ENCODE measurements at places on chromosomes 1 and 21. TPM values are rescaled to one million over a fixed set of nuclear protein-coding genes. Genes with fewer than 3 reads are reported as not detected.

The PTGER3 gene
- total RNA-seq, result 1.4 TPM

The FAM72A gene
- total RNA-seq, result 3.3 TPM

GRCh38 chr1:213585402-213585801 is 402.4 kb upstream of the PROX1 start:
- H3K4me1 ChIP-seq, result no peaks in the 10 kb centered on the region
- no peak overlapping the region for H3K4me3 ChIP-seq
- no peak for DNase-seq
- no peak overlapping the region for H3K27ac ChIP-seq
- H3K36me3 ChIP-seq, result no peaks in the 10 kb centered on the region

DNA sequence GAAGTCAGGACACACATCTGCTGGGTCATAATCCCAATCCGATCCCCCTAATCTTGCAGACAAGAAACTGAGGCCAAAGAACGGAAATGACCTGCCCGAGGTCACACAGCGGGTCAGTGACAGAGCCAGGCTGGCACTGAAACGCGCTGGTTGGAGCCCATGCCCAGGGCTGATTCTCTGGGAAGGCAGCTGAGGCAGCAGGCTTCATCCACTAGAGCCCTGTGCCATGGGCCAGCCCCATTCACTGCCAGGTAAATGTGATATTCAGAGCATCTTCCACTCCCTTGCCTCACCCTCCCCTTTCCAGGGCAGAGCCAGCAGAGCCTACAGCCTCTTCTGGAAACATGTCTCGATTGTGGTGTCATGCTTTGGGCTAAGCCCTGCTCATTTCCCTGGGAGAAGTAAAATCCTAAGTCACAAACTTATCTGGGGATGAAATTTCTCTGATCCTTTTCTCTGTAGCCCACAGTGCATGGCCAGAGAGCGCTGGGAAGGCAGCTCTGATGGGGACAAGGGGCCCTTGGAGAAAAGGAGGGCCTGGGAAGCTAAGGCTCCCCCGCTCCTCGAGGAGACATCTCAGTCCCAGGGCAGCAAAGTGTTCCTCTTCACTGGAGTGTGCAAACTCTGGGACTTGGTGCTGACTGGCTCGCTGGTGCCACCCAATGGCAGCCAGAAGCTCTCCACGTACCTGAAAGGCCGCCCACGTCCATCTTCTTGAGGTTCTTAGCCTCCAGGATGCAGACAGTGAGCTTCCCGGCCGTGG is 110.4 kb downstream of the SYT2 start:
- no peak overlapping the region for H3K4me3 ChIP-seq
- H3K27ac ChIP-seq, result no peak overlapping the region
- H3K4me1 ChIP-seq, result peaks cover 5% of the 10 kb centered on the region
- H3K36me3 ChIP-seq, result peaks cover 30% of the 10 kb centered on the region

DNA sequence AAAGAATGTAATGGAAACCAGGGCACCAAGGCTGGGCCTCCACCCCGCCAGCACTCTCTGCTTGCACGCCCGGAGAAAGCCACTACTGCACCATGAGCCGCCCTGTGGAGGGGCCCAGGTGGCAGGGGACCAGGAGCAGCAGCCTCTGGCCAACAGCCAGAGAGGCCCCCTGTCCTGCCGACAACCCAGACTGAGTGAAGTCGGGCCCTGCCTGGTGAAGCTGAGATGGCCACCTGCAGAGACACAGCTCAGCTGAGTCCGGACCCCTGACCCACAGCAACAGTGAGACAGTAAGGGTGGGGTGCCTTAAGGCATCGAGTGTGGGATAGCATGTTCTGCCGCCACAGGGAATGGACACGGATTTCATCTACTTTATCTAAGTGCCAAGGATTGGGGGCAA is 28.9 kb downstream of the WDR4 start:
- H3K36me3 ChIP-seq, result peaks cover 83% of the 10 kb centered on the region
- H3K4me3 ChIP-seq, result no peak overlapping the region
- H3K27me3 ChIP-seq, result no peaks in the 10 kb centered on the region
- DNase-seq, result no peak
- H3K4me1 ChIP-seq, result peaks cover 2% of the 10 kb centered on the region
- no peak overlapping the region for H3K27ac ChIP-seq

The PDE4DIP gene
- total RNA-seq, result 618 TPM

DNA sequence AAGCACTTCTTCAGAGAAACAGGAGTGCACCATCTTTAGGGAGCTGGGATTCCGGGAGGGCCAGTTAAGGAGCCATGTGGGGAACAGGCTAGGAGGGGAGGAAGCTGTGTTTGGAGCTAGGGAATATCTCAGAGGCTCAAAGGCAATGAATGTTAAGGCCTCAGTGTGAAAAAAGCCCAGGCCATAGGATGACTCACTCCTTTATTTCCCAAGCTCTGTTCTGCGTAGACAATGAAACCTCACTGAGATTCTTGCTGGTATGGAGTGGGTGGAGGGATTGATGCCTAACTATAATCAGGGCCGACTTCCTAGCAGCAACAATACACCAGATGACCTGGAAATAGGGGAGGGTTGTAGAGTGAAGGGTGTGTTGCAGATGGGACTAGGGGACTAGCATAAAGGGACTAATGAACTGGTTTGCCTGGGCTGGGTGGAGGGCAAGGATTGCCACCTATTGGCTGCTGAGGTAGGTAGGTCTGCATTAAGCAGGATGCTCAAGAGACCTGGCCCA is 2.1 kb downstream of the GNAT2 start:
- no peak overlapping the region for H3K4me3 ChIP-seq
- no peaks in the 10 kb centered on the region for H3K27me3 ChIP-seq
- peaks cover 35% of the 10 kb centered on the region for H3K4me1 ChIP-seq
- no peaks in the 10 kb centered on the region for H3K36me3 ChIP-seq

GRCh38 chr1:66982561-66983260 is 57.9 kb downstream of the MIER1 start:
- H3K27me3 ChIP-seq, result no peaks in the 10 kb centered on the region
- H3K4me1 ChIP-seq, result no peaks in the 10 kb centered on the region
- H3K27ac ChIP-seq, result no peak overlapping the region
- H3K4me3 ChIP-seq, result no peak overlapping the region

DNA sequence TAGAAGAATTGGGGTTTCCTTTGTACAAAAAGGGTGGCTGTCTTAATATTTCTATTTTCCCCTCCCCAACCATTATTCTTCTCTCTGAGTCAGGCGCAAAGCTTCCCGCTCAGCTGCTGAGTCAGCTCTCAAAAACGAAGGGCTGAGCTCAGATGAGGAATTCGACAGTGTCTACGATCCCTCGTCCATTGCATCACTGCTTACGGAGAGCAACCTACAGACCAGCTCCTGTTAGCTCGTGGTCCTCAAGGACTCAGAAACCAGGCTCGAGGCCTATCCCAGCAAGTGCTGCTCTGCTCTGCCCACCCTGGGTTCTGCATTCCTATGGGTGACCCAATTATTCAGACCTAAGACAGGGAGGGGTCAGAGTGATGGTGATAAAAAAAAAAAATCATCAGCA is 3.0 kb upstream of the TUFT1 start:
- peaks cover 3% of the 10 kb centered on the region for H3K27me3 ChIP-seq
- no peak overlapping the region for H3K4me3 ChIP-seq
- no peaks in the 10 kb centered on the region for H3K36me3 ChIP-seq
- no peak overlapping the region for H3K27ac ChIP-seq
- DNase-seq, result no peak

The KCNN3 gene
- 5.1 TPM for total RNA-seq

The FHL3 gene
- 81.6 TPM for total RNA-seq

DNA sequence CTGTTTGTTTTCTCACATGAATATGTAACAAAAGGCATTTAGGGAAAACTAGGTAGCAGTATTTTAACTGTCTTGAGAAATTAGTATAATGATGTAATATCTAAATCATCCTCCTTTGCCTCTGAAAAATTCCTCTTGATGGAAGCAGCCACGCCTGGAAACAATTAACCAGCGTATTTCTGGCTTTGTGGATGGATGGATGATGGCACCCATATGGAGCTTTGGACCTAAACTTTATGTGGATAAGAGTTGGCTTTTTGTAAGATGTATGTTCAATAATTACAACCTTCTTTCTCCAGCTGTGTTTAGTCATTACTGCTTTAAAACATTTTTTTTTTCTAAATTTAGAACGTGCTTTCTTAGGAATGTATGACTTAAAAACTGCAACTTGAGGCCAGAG is 12.7 kb downstream of the CDCA8 start:
- no peak overlapping the region for H3K27ac ChIP-seq
- no peak overlapping the region for H3K4me3 ChIP-seq
- peaks cover 75% of the 10 kb centered on the region for H3K36me3 ChIP-seq
- H3K27me3 ChIP-seq, result no peaks in the 10 kb centered on the region
- no peak for DNase-seq

DNA sequence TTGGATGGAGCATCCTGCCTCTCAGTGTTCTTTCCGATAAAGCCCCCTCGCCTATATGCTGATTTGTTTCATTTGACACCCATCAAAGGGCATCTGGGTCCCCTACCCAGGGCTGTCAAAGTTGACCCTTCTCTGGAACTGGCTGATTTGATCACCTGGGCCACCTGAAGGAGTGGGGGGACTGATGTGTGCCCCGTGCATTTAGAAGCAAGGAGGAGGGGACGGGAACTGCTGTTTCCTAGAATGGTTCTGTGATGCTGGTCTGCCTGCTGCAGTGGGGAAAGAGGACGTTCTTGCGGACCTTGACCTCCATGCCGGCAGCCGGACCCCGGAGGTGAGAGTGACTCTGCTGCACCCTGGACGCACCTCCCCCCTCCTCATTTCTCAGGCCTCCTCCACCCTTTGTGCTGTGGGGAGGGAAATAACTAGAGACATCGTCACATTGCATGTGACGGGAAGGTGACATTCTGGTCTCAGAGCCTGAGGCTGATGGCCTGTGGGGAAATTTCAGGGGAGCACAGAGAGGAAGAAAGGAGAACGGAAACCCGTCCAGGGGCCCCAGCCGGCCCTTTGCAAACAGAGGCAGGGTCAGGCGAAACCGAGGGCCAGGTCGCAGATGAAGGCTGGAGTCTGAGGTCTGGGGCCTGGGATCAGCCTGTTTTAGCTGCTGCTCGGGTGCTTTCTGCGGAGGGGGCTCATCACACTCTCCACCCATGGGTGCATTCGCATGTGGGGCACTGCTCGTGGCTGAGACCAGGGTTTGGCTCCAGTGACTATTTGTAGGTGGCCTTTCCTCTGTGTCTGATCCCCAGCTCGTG is 25.7 kb downstream of the CRYAA start:
- H3K27ac ChIP-seq, result peak overlapping the region; percentile 51
- H3K36me3 ChIP-seq, result no peaks in the 10 kb centered on the region
- H3K4me3 ChIP-seq, result no peak overlapping the region
- peaks cover 38% of the 10 kb centered on the region for H3K4me1 ChIP-seq
- no peak for DNase-seq

DNA sequence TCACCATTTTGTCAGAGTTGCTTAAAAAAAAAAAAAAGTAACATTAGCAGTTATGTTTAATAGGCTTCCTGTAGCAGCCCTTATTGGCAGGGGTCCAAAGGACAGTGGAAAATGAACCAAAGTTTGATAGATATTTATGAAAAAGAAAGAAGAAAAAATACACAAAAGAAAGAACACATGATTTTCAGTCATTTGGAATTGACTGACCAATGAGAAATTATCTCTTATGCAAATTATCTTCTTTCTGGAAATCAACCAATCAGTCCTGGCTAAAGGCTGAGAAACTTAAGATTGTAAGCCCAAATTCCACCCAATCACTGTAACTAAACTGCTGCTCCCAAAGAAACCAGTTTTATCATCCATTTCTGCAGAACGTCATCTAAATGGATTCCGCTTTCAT is 282.4 kb downstream of the TM2D1 start:
- H3K4me1 ChIP-seq, result peaks cover 31% of the 10 kb centered on the region
- no peak overlapping the region for H3K27ac ChIP-seq
- H3K36me3 ChIP-seq, result no peaks in the 10 kb centered on the region
- no peaks in the 10 kb centered on the region for H3K27me3 ChIP-seq

- H3K36me3 ChIP-seq, result no peaks in the 10 kb centered on the region
- peaks cover 12% of the 10 kb centered on the region for H3K4me1 ChIP-seq
- DNase-seq, result no peak
- no peak overlapping the region for H3K27ac ChIP-seq
Measured at GRCh38 chr1:58919959-58920321, 136.1 kb upstream of the JUN start.

- H3K4me3 ChIP-seq, result no peak overlapping the region
- H3K27me3 ChIP-seq, result no peaks in the 10 kb centered on the region
- H3K27ac ChIP-seq, result no peak overlapping the region
- no peak for DNase-seq
Measured at GRCh38 chr1:213698092-213698702, 289.6 kb upstream of the PROX1 start.

DNA sequence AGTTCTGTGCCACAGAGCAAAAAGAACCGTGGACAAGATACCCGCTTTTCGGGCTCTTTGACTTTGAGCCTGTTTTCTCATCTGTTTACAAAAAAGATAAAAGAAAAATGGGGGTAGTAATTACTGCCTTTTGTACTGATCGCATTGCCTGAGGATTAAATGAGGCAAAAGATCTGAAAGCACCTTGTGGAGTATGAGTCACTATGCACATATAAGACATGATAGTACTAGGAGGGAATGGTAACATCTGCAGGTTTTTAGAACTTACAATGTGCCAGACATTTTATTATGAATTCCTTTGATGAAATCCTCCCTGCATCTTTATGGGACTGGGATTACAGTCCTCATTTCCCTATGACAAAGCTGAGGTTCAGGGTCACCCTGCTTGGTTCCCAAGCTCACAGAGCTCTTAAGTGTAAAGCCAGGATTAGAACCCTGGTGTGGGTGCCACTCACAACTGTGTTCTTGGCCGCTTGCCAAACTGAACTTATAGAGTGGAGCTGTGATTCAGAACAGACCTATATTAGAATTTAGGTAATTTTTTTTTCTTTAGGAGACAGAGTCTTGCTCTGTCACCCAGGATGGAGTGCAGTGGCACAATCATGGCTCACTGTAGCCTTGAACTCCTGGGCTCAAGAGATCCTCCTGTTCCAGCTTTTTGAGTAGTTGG is 1.8 kb downstream of the DISC1 start:
- H3K4me3 ChIP-seq, result no peak overlapping the region
- no peak for DNase-seq
- no peaks in the 10 kb centered on the region for H3K27me3 ChIP-seq
- no peaks in the 10 kb centered on the region for H3K36me3 ChIP-seq
- H3K4me1 ChIP-seq, result peaks cover 19% of the 10 kb centered on the region

GRCh38 chr1:39729030-39729429 is 9.7 kb upstream of the PPIE start:
- H3K27me3 ChIP-seq, result peaks cover 54% of the 10 kb centered on the region
- no peak overlapping the region for H3K27ac ChIP-seq
- no peak overlapping the region for H3K4me3 ChIP-seq
- no peaks in the 10 kb centered on the region for H3K36me3 ChIP-seq
- no peaks in the 10 kb centered on the region for H3K4me1 ChIP-seq

The ADAM30 gene
- not detected for total RNA-seq
